ENCODE measurements at places on chromosomes 2 and 18.

DNA sequence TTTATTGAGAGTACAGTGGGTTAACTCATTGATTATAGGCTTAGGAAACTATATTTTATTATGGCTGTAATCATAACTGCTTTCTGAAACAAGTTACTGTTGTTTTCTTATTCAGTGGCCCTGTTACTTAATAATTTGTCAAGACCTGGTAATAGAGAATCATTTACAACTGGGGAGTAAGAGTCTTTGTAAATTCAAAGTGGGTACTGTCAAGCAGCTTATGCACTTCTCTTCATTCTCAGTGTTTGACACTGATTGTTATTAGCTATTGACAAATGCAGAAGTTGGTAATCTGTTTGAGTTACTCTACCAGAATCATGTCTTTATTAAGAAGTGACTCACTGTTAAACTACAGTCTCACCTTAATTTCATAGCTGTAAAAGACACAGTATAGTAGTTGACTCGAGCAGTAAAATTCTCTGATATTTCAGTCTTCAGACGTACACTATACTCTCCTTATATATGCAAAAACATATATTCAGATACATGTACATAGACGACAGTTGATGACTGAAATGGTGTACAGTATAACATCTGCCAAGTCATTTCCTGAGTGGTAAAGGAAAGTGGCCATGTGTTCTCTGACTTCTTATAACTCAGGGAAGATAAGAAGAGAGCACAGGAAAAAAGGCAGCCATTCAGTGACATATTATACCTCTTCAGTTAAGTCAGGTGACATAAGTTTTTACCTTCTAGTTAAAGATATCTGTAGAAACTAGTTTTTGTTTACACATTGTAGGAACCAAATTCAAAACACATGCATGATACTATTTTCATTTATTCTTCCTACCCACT is 36.0 kb upstream of the TTC27 start:
- DNase-seq: no peak

GRCh38 chr2:11079136-11079824 is 76.0 kb upstream of the SLC66A3 start:
- no peak for DNase-seq

GRCh38 chr18:29248805-29249204 is 1071.9 kb upstream of the CDH2 start:
- no peak for DNase-seq

DNA sequence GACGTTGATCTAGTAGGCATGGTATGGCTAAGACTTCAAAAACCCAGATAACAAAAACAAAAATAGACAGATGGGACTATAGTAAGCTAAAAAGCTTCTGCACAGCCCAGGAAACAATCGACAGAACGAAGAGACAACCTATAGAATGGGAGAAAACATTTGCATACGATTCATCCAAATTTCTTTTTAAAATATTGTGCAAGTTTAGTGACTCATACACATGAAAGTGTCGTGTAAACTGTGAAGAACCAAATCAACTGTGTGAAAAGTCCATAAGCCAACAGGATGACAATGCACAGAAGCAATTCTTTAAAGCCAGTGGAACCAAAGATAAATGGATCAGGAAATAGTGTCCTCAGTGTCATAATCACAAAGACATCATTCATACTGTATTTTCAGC is 671.1 kb downstream of the RNF144A start:
- no peak for DNase-seq

- DNase-seq: no peak
Measured at GRCh38 chr2:238387332-238387731, 39.4 kb upstream of the ASB1 start.

All from T-helper 9 cell (primary cell).